ENCODE measurements at places on chromosomes 16 and 17.

GRCh38 chr17:55340176-55340575 lies 75.4 kb downstream of the HLF start:
- no peak for DNase-seq

- DNase-seq: peak; percentile 7
Measured at GRCh38 chr16:72172105-72173034, at the start of gene PMFBP1. Gene PMFBP1 (minus strand): TSS chr16:72172155. CDS start chr16:72171208, 947 bp downstream.

DNA sequence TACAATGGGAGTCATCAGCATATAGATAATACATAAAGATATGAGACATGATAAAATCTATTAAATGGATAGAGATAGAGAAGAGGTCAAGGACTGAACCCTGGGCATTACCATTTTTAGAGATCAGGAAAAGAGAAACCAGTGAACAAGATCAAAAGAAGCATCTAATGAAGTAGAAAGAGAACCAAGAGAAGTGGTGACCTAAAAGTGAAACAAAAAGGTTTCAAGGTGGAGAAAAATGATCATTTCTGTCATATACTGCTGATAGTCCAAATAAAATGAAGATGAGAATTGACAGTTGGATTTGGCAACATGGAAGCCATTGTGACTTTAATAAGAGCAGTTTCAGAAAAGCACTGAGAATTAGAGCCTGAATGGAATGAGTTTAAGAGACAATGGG lies 165.1 kb downstream of the PPM1E start:
- no peak for DNase-seq

DNA sequence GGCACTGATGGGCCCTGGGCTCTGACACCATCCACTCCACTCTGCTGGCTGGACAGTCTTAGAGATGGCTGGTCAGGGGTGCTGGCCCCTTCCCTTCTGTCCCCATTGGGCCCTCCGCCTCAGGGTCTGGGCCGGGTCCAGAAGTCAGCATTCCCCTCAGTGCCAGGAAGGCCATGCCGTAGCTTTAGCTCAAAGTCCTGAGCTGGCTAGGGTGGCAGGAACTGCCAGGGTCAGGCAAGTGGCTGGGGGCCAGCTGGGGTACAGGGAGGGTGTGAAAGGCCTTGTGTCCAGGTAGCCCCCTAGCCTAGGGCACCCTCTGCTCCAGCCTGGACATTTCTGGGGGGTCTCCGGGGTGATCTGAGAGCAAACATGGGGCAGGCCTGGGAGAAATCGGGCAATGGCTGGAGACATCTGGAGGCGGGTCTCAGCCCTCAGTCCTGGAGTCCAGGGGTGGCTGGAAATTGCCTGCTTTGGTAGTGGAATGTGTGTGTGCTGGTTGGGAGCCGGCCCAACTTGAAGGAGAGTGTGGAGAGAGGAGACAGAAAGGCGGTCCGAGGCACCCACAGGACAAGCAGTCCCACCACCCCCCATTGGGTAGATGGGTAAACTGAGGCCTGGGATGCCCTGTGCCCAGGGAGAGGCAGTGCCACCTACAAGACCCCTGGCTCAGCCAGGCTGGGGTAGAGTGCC lies 32.5 kb downstream of the TPSG1 start:
- no peak for DNase-seq

GRCh38 chr17:39209317-39210092 lies 9.4 kb downstream of the RPL19 start:
- peak; percentile 72 for DNase-seq

GRCh38 chr17:9986754-9987382 lies 81.8 kb upstream of the RCVRN start:
- no peak for DNase-seq

DNA sequence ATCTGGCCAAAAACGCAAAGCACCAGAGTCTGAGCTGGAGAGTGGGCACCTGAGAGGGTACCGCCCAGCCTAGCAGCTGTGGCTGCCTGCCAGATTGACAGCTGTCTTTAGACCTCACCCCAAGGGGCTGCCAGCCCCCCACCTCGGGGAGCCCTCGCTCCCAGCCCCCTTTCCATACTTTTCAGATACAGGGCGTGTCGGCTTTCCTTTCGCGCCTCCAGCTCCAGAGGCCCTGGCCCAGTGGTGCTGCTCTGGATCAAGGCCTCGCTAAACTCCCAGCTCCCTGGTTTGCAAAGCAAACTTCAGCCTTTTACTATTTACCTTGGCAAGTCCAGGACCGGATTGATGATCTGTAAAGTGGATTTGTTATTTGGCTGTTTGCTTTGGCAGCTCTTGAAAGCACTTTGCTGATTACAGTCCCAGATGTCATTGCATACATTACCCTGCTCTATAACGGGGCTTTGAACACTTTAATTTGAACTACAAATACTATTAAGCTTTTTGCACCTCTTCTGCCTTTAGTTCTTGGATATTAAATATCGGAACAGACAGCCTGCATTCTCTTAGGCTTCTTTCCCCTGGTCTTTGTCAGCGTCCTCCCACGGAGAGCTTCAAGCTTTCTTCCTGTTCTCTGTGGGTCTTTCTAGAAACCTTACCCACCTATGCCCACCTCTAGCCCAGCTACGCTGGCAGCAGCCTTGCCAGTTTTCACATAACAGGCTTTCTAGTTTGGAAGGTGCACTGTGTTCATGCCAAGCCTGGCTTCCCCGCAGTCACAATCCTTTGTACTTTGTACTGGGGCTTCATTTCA lies 63.6 kb upstream of the TBX2 start:
- DNase-seq: no peak

DNA sequence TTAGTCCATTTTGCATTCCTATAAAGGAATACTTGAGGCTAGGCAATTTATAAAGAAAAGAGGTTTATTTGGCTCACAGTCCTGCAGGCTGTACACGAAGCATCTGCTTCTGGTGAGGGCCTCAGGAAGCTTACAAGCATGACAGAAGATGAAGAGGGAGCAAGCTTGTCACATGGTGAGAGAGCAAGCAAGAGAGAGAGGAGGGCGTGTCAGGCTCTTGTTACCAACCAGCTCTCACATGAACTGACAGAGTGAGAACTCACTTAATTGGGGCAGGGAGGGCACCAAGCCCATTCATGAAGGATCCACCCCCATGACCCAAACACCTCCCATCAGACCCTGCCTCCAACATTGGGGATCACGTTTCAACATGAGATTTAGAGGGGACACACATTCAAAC lies 1.6 kb downstream of the CHCT1 start:
- no peak for DNase-seq

GRCh38 chr17:2723505-2723996 lies 12.0 kb upstream of the CLUH start:
- no peak for DNase-seq

All from bone marrow (tissue), 2 donors.